ENCODE measurements at places on chromosomes 12 and 14. TPM values are rescaled to one million over a fixed set of nuclear protein-coding genes. Genes with fewer than 3 reads are reported as not detected.
A peak's percentile ranks its signal among the peaks of the same experiment; 100 is the strongest.

DNA sequence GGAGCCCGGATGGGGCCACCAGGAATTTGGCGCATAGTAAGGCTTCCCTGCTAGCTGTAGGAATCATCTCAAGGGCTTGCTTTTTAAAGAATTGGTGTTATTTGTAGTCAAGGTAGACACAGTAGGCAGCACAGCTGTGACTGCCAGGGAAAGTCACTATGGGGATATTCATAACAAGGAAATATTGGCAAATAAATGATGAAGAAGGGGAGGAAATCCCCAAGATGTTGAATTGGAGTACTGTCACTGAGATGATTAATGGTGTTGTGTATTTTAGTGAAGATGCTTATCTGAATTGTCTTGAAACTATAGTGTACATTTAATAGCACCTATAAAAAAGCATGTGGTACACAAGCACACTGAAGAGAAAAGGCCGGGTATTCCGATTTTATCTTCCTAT is 118.9 kb downstream of the NPAS3 start:
- no peaks in the 10 kb centered on the region for H3K27me3 ChIP-seq
- H3K4me3 ChIP-seq, result no peak overlapping the region
- DNase-seq, result no peak
- H3K27ac ChIP-seq, result no peak overlapping the region
- no peaks in the 10 kb centered on the region for H3K36me3 ChIP-seq

- H3K36me3 ChIP-seq, result no peaks in the 10 kb centered on the region
- no peaks in the 10 kb centered on the region for H3K27me3 ChIP-seq
- H3K4me3 ChIP-seq, result no peak overlapping the region
- H3K4me1 ChIP-seq, result peaks cover 3% of the 10 kb centered on the region
Observed at GRCh38 chr12:75856235-75856634, 175.3 kb downstream of the PHLDA1 start.

DNA sequence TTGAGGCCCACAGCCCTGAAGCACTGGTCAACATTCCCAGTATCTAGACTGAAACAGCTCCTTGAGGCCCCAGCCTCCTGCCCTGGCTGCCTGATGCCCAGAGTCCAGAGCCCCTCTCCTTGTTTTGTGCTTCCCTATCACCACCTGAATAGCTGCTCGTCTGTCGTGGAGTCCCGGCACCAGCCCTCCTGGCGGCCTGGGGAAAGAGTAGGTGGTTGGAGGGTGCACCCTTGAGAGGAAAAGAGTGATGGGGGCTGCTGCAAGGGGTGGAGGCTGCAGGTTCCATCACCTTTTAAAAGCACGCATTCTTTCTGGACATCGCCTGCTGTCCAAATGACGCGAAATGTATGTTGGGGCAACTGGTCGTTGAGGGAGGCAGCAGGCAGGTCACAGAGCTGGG is 3.2 kb downstream of the RABGGTA start:
- no peak overlapping the region for H3K4me3 ChIP-seq
- H3K27me3 ChIP-seq, result no peaks in the 10 kb centered on the region
- no peak for DNase-seq
- no peaks in the 10 kb centered on the region for H3K36me3 ChIP-seq

- peaks cover 58% of the 10 kb centered on the region for H3K36me3 ChIP-seq
- H3K27me3 ChIP-seq, result no peaks in the 10 kb centered on the region
- DNase-seq, result no peak
- H3K27ac ChIP-seq, result no peak overlapping the region
- H3K4me3 ChIP-seq, result no peak overlapping the region
Observed at GRCh38 chr12:116009805-116010204, 267.7 kb downstream of the MED13L start.

- H3K4me3 ChIP-seq, result no peak overlapping the region
- H3K27ac ChIP-seq, result no peak overlapping the region
- H3K4me1 ChIP-seq, result 0 out of 2 replicates have a peak, but pooled peaks cover 5% of the 10 kb centered on the region
Observed at GRCh38 chr12:116067892-116068291, 209.6 kb downstream of the MED13L start.

- H3K27ac ChIP-seq, result no peak overlapping the region
- peaks cover 12% of the 10 kb centered on the region for H3K4me1 ChIP-seq
- no peaks in the 10 kb centered on the region for H3K36me3 ChIP-seq
- DNase-seq, result no peak
Observed at GRCh38 chr12:110577864-110578693, 5.0 kb downstream of the PPTC7 start.

DNA sequence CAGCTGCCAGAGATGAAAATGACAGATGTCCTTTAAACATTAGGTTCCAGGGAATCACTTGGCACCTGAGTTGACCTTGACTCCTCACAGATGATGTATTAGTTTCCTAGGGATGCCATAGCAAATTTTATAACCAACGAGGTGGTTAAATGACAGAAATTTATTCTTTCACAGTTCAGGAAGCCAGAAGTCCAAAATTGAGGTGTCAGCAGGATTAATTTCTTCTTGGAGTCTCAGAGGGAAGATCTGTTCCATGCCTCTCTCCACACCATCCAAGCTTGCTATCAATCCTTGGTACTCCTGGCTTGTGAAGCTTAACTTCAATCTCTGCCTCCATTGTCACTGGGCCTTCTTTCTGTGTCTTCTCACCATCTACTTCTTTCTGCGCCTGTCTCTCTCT is 249.7 kb upstream of the BTG1 start:
- H3K27me3 ChIP-seq, result no peaks in the 10 kb centered on the region
- no peak overlapping the region for H3K4me3 ChIP-seq
- no peak for DNase-seq

DNA sequence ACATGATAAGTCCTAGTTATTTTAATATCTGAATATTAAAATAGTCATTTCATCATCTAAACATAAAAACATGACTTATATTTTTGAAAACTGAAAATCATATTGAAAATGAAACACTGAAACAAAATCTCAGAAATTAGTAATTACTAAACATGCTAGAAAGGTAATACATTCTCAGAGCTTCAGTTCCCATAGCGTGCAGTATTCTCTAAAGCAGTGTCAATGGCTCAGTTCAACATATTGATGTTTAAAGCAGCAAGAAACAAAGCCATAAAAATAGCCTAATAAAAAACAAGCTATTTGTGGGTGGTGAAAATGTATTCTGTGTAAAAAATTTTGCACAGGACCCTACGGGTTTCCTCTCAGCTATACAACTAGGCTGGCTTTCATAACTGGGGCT is 1337.4 kb downstream of the FSCB start:
- no peak overlapping the region for H3K4me3 ChIP-seq
- DNase-seq, result no peak
- H3K27ac ChIP-seq, result no peak overlapping the region
- no peaks in the 10 kb centered on the region for H3K4me1 ChIP-seq

GRCh38 chr12:76943008-76943407 is 64.2 kb upstream of the CSRP2 start:
- H3K4me1 ChIP-seq, result no peaks in the 10 kb centered on the region
- no peak overlapping the region for H3K27ac ChIP-seq
- H3K27me3 ChIP-seq, result peaks cover 1% of the 10 kb centered on the region
- no peak for DNase-seq

DNA sequence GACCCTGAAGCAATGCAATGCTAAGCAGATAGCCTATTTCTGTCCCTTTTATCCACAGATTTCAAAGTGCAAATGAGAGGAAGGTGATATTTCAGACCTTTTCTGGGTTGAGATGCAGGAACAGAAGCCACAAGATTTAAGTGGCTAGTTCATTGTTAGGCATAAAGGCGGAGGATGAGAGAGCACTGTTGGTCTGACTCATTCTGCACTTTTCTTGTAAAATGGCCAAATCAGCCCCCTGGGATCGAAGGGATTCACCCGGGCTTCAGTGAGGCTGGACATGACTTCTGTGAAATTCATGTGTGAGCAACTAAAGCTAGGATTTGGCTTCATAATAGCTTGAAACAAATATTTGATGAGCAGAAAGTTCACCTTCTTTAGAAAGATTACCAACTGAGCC is 101.9 kb upstream of the OVCH1 start:
- no peak overlapping the region for H3K27ac ChIP-seq
- H3K4me1 ChIP-seq, result no peaks in the 10 kb centered on the region
- no peak for DNase-seq

- H3K36me3 ChIP-seq, result peaks cover 27% of the 10 kb centered on the region
- no peak overlapping the region for H3K27ac ChIP-seq
- H3K27me3 ChIP-seq, result no peaks in the 10 kb centered on the region
- no peaks in the 10 kb centered on the region for H3K4me1 ChIP-seq
Observed at GRCh38 chr12:125089083-125089482, 23.8 kb downstream of the AACS start.

GRCh38 chr12:30447061-30447750 is 248.5 kb downstream of the IPO8 start:
- no peaks in the 10 kb centered on the region for H3K4me1 ChIP-seq
- H3K36me3 ChIP-seq, result no peaks in the 10 kb centered on the region
- no peak for DNase-seq
- no peak overlapping the region for H3K4me3 ChIP-seq

DNA sequence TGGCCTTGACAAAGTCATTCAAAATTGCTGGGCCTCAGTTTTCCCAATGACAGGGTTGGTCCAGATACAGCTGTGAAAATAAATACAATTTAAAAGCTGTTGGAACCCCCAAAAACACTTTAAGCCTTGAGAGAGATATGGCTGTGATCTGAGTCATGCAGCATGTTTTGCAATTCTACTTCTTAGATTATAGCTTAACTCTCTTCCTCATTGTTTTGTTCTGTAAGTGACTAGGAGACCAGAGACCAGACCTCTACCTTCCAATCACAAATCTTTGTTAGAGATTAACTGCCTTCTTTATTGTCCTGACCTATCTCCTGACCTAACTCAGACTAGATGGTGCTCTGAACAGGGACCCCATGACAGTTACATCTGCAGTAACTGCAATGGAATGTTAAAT is 198.1 kb downstream of the STXBP6 start:
- DNase-seq, result no peak
- no peaks in the 10 kb centered on the region for H3K36me3 ChIP-seq
- H3K27me3 ChIP-seq, result no peaks in the 10 kb centered on the region

GRCh38 chr12:105841840-105842239 is 296.9 kb downstream of the NUAK1 start:
- no peak for DNase-seq
- no peaks in the 10 kb centered on the region for H3K4me1 ChIP-seq
- H3K36me3 ChIP-seq, result no peaks in the 10 kb centered on the region
- no peak overlapping the region for H3K4me3 ChIP-seq
- no peaks in the 10 kb centered on the region for H3K27me3 ChIP-seq

DNA sequence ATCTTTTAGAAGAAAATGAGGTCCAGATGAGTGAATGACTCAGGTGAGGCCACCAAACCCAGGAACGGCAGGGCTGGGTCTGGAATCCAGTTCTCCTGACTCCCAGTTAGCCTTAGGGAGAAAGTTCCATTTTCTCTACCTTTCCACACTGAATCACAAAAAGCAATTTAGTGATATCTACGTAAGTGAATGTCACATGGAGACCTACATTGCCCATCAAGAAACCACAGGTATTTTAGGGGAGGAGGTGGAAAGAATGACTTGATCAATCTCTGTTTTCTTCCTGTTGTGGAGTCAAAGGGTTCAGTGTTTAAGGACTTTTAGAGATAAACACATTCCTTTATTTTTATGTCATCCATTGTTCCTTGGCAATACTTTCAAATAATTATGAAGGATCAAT is 106.9 kb upstream of the PTPRB start:
- no peaks in the 10 kb centered on the region for H3K36me3 ChIP-seq
- no peak overlapping the region for H3K4me3 ChIP-seq
- H3K4me1 ChIP-seq, result no peaks in the 10 kb centered on the region
- no peak for DNase-seq
- H3K27me3 ChIP-seq, result no peaks in the 10 kb centered on the region
- H3K27ac ChIP-seq, result no peak overlapping the region

DNA sequence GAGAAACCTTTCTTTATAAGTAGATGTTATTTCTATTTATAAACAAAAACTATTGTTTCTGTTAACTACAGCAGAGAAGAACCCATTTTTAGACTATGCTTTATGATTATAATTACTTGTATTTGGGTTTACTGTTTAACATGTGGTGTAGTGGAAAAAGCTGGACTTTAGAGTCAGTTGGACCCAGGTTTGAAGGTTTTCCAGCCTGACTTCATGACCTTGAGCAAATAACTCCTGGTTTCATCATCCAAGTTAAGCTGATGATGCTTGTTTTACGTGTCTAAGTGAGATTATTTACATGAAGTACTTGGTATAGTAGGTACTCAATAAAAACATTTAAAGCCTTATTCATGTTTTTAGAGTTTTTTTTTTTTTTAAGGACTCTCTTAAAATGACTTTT is 221.8 kb upstream of the ARHGAP5 start:
- no peaks in the 10 kb centered on the region for H3K27me3 ChIP-seq
- no peak overlapping the region for H3K27ac ChIP-seq
- H3K36me3 ChIP-seq, result no peaks in the 10 kb centered on the region
- H3K4me3 ChIP-seq, result no peak overlapping the region

DNA sequence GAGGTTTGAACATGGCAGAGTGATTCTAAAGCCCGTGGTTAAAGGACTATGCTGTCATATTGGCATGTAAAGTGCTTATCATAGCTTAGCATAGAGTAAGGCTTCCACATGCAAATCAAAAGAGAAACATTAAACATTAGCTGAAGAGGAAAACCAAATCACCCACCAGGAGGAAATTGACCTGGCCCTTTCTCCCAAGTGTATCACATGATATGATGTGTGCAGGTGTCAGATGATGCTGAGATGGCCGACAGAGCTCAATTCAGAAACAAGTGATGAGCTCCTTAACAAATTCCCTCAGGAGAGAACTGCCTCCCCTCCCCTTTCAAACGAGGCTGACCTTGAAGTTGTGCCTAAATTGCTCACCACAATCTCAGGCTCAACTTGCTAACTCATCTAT is 217.1 kb upstream of the BTG1 start:
- H3K27me3 ChIP-seq, result no peaks in the 10 kb centered on the region
- no peak overlapping the region for H3K27ac ChIP-seq
- no peaks in the 10 kb centered on the region for H3K36me3 ChIP-seq
- H3K4me3 ChIP-seq, result no peak overlapping the region
- no peak for DNase-seq

DNA sequence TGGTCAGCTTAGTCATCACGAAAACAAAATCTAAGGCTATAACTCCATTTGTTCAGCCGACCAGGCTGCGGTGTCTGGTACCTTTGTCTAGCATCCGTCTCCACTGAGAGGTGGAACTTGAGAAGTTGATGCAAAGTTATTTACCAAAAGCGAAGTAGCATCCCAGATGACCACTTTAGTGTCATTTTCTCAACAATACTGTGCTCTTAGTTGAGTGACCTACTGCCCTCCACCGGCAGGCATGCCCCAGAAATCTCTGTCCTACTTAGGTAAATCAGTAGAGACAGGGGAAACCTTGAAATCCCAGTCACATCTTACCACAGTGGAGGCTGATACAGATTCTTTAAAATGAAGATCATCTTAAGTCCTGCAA is 1.3 kb upstream of the ST8SIA1 start:
- DNase-seq, result no peak
- peaks cover 14% of the 10 kb centered on the region for H3K27me3 ChIP-seq
- no peak overlapping the region for H3K27ac ChIP-seq
- H3K4me3 ChIP-seq, result peak overlapping the region; percentile 75
- H3K4me1 ChIP-seq, result no peaks in the 10 kb centered on the region

The RAD9B gene
- total RNA-seq, result not detected

The KLHDC1 gene
- not detected for total RNA-seq

The ZC3H14 gene
- total RNA-seq, result 90.1 TPM

The BHLHE41 gene
- 3.4 TPM for total RNA-seq

The ARHGAP9 gene
- total RNA-seq, result 2.3 TPM

All from H1 (cell line).